Ovary (tissue), 10 donors: ENCODE measurements at places on chromosomes 3 and 15. TPM values are rescaled to one million over a fixed set of nuclear protein-coding genes. Genes with fewer than 3 reads are reported as not detected.

- DNase-seq: no peak
Measured at GRCh38 chr3:50100386-50100785, 11.7 kb downstream of the RBM5 start.

GRCh38 chr3:53071882-53072431, 26.1 kb upstream of the SFMBT1 start:
- no peak for DNase-seq

DNA sequence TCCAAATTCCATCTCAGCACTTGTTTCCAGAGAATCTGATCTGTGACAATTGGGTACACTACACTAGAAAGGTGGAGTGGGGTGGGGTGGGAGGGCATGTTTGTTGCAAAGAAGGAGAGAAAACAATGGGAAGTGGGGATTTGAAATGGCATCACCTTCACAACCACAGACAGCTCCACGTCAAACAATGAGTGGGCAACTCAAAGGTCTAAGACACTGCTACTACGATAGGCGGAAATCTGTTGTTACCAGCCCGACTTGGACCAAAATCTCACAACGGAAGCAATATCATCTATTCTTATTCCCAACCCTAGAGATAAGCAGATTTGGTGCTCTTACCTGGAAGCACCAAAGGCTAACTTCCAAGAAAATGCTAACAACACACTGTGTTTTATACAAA, 3.3 kb downstream of the CYP19A1 start:
- DNase-seq: no peak

GRCh38 chr15:99387421-99388168, 136.3 kb downstream of the LRRC28 start:
- DNase-seq: no peak

A4GNT gene
- total RNA-seq: not detected

SPSB4 gene
- not detected for total RNA-seq

GRCh38 chr3:128486681-128487537, 6.1 kb downstream of the GATA2 start:
- DNase-seq: no peak

TGM5 gene
- not detected for total RNA-seq

NR2E3 gene
- 0.24 TPM for total RNA-seq

GRCh38 chr3:39443530-39443929, 23.9 kb upstream of the MOBP start:
- no peak for DNase-seq

CCR8 gene
- not detected for total RNA-seq

PLSCR2 gene
- not detected for total RNA-seq

GPR160 gene
- 6.1 TPM for total RNA-seq

CYP11A1 gene
- total RNA-seq: 32.3 TPM

REC114 gene
- not detected for total RNA-seq

GRCh38 chr15:80780416-80781221, 1.4 kb downstream of the CEMIP start:
- DNase-seq: peak; percentile 78

PRSS50 gene
- 0.35 TPM for total RNA-seq

- DNase-seq: no peak
Measured at GRCh38 chr3:155015776-155016436, 64.2 kb upstream of the MME start.

GRCh38 chr3:194251461-194251860, 99.7 kb downstream of the CPN2 start:
- no peak for DNase-seq
